ENCODE measurements at places on chromosomes 4 and X.

DNA sequence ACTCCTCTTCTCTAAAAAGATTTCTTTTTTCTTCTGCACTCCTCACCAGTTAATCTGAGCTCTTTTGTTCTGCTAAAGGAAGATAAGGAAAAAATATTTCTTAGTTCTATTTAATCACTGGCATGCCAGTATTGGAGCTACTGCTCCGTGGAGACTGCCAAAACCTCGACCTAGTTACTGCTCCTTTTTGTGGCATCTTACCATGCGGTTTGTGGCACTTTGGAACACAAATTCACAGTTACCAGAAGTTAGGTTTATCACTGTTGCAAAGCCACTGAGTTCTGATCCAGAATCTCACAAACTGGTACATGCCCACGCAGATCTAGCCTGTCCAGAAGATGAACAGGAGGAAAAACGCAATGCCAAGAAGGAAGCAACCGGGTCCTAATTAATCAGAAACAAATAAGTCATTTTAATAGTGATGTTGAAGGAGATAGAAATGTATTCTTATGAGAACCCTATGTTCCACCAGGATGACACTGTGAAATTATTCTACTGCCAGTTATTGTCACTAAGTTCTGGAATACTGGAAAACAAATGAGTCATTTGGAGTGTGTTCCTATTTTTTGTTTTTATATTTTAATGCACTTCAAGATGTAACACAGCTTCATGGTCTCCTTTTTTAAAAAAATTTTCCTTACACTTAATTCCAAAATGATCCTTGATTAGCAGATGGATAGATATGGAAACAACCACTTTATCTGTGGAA lies 106.7 kb upstream of the GK2 start:
- DNase-seq, result no peak

GRCh38 chrX:129529685-129530281 lies 6.5 kb upstream of the SMARCA1 start:
- no peak for DNase-seq

GRCh38 chrX:112888916-112889315 lies 48.3 kb upstream of the AMOT start:
- no peak for DNase-seq

GRCh38 chr4:90537491-90537890 lies 410.3 kb downstream of the CCSER1 start:
- no peak for DNase-seq

DNA sequence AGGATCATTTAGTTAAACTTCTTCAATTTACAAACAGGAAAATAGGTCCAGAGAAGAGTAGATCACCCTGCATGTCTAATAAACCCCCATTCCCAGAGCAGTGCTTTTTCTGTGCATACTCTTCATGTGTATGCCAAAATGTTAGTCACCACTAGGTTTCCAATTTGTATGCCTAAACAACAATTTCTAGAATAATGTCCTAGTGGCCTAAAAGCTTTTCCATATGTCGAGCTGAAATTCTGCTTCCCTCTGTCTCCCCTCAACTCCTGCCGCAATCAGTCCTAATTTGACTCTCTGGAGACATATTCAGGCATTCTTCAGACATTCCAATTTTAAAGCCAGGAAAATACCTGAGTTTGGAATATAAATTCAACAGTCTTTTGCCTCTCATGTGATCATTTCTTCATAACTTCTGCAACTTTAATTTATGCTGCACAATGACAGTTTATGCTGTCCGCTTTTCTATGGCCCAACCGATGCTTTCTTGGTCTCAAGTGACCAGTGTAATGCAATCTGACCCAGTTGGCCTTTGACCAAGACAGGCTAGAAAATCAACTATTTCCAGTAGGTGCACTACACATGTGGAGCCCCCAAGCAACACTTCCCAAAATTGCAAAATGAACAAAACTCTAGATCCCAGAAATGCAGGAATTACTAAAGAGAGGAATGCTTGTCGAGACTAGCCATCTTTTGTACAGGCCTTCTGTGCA lies 122.9 kb upstream of the FMR1 start:
- no peak for DNase-seq

DNA sequence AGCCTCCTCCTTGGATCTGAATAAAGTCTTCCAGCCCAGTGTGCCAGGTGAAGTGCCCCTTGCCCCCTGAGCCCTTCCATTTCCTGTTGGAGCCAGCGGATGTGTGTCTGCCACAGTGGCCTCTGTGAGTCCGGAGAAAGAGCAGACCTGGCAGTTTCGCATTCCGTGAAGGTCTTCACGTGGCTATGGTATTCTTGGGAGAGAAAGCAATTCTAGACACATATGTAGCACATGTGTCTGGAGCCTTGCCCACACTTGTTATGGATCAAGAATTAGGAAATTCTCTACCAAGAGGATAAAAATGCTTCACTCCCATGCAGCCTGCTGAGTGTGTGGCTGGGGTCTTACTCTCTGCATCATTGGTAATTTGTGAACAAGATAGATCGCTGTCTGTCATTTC lies 130.9 kb downstream of the REPS2 start:
- no peak for DNase-seq

DNA sequence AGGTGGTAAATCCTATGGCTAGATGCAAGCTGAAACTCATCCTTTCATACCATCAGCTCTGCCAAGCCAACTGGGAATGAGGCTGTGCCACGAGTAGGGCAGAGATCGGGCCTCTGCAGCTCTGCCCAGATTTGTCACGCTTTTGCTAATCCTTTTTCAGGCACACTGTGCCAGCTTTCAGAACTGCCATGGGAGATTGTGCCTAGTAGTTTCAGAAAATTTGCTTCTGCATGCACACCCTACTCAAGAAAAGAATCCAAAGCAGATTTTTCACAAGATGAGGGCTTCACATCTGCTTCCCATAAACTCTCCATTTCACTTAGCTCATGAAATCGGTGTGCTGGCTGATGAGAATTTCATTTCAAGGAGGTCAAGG lies 3.3 kb upstream of the ADH7 start:
- DNase-seq, result no peak

DNA sequence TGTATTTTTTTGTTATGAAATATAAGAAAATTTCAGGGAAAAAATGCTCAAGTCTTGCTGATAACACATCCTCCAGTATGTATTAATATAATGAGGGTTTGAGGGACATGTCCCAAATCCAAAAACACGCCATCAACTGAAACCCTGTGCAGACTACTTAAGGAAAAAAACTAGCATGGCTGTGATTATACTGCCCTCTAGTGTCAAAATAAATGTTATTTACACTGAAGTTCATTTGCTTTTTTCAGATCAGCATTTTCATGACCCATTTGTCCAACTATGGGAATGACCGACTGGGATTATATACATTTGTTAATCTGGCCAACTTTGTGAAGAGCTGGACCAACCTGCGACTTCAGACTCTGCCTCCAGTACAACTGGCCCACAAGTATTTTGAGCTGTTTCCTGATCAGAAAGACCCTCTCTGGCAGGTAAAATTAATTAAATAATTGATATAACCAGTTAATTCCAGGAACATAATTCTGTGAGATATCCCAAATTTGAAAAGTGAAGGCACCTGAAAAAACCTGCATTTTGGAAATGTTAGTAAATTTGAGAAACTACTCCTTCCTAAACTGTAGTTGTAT lies 128.5 kb downstream of the PRSS12 start:
- DNase-seq, result no peak

- no peak for DNase-seq
Measured at GRCh38 chr4:47704693-47705325, 133.1 kb downstream of the CORIN start.

- DNase-seq, result no peak
Measured at GRCh38 chr4:168509786-168510185, 12.9 kb downstream of the PALLD start.

GRCh38 chr4:104424989-104425388 lies 69.7 kb downstream of the CXXC4 start:
- no peak for DNase-seq

- no peak for DNase-seq
Measured at GRCh38 chr4:47373174-47373573, 90.3 kb downstream of the COMMD8 start.

- no peak for DNase-seq
Measured at GRCh38 chr4:958314-958665, 15.1 kb downstream of the DGKQ start.
